Upper lobe of right lung (tissue), 1 donor: ENCODE measurements at places on chromosomes 16 and 17.

- no peak for DNase-seq
Observed at GRCh38 chr17:37848690-37849616, 75.3 kb upstream of the TBC1D3K start.

GRCh38 chr17:18326039-18326438 lies 10.9 kb downstream of the SMCR8 start:
- DNase-seq: no peak

DNA sequence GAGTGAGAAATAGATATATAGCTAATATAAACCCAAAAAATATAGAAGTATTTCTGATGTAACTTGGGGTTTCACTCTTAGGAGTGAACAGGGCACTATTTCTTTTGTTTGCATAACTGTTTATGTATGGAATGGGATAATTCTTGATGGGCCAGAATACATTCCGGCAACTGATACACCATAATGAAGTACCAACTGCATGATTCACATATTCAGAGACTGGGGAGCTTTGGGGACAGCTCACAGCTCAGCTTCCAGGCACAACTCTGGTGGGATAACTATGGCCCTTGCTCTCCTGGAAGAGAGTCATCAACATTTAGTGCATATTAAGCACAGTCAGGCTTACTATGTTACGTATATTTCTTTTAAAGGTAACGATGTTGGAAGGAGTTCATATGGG lies 42.1 kb upstream of the ADCY7 start:
- no peak for DNase-seq

DNA sequence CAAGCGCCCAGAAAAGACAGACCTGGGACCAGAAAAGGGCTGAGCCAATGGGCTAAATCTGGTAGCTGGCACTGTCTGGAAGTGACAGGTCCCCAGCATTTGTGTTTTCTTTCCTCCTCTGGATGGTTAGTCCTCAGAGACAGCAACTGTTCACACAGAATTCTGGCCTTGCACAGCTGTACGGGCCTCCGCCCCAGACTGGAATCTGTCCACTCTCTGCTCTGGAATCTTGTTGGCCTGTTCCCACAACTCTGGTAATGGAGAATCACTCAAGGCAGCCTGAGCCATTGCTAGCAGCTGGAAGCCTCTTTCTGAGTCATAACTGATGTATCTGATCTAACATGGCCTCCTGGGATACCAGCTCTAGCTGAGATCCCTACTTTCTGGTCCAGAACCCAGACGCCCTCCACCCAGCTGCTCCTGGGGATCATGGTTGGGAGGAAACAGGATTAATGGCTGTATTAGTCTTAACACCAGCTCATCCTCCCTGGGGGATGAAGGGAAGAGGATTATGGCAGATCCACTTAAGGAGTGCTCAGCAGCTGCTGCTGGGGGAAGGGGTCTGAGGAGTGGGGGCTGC lies 9.1 kb downstream of the ZNF668 start:
- DNase-seq: no peak

- no peak for DNase-seq
Observed at GRCh38 chr16:9070254-9070653, 21.2 kb upstream of the HAPSTR1 start.

GRCh38 chr16:19179546-19180490 lies 11.8 kb downstream of the SYT17 start:
- peak; percentile 88 for DNase-seq

DNA sequence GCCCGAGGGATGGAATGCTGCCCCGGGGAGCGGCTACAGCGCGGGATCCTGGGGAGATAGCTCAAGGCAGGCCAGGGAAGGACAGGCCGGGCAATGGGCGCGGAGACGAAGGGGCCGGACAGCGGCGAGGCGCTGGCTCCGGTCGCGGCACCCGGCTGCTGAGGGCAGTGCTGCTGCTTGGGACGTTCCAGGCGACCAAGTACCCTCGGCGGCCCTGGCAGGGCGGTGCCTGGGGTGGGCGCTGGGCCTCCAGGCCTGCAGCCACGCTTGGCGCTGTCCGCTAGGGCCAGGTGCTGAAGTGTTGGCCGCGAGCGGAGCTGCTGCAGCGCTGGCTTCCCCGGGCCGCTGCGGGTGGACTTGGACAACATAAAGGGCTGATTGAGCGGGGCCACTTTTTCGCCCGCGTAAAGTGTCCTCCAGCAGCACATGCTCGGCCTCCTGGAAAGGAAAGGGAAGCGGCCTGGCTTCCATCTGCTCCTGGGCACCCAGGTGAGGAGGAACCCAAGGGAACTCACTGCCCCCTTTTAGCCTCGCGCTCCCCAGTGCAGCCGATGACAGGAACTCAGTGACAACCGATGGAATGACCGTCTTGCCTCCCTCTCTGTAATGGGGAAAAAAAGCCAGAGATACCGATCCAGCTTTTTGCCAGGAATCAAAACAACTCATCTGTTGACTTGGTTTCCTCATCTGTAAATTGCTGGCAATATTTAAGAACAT lies 23.7 kb downstream of the CLEC3A start:
- DNase-seq: peak; percentile 85

DNA sequence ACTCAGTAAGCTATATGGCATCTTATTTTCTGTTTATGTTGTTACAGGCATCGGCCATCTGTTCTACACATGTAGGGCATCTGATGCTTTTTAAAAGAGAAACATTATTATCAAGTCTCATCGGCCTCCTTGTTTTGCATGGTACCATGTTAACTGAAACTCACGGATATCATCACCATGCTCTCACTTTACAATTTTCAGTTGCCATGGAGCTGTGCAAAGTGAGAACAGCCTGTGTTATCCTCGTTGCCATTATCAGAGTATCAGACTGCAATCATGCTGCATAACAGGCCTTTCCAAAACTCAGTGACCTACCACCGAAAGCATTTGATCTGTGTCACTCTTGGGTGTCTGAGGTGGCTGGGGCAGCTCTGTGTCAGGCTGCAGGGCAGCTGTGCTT lies 110.3 kb downstream of the C17orf67 start:
- no peak for DNase-seq
